ENCODE measurements at places on chromosomes 12 and 14.
A peak's percentile ranks its signal among the peaks of the same experiment; 100 is the strongest.

GRCh38 chr14:57981817-57982560 lies 116.1 kb upstream of the SLC35F4 start:
- H3K4me1 ChIP-seq, result no peaks in the 10 kb centered on the region
- H3K27ac ChIP-seq, result no peak overlapping the region
- no peaks in the 10 kb centered on the region for H3K36me3 ChIP-seq
- peaks cover 3% of the 10 kb centered on the region for H3K27me3 ChIP-seq
- DNase-seq, result no peak

GRCh38 chr12:104507672-104508071 lies 50.9 kb downstream of the CHST11 start:
- H3K27ac ChIP-seq, result peak overlapping the region; percentile 14
- peaks cover 3% of the 10 kb centered on the region for H3K36me3 ChIP-seq
- no peak overlapping the region for H3K4me3 ChIP-seq
- no peak for DNase-seq
- peaks cover 92% of the 10 kb centered on the region for H3K4me1 ChIP-seq
- no peaks in the 10 kb centered on the region for H3K27me3 ChIP-seq

- H3K4me3 ChIP-seq, result peak overlapping the region; percentile 64
- no peak for DNase-seq
- no peaks in the 10 kb centered on the region for H3K36me3 ChIP-seq
- no peaks in the 10 kb centered on the region for H3K27me3 ChIP-seq
- H3K27ac ChIP-seq, result peak overlapping the region; percentile 43
Measured at GRCh38 chr12:124869059-124869665, 5.5 kb upstream of the SCARB1 start.

DNA sequence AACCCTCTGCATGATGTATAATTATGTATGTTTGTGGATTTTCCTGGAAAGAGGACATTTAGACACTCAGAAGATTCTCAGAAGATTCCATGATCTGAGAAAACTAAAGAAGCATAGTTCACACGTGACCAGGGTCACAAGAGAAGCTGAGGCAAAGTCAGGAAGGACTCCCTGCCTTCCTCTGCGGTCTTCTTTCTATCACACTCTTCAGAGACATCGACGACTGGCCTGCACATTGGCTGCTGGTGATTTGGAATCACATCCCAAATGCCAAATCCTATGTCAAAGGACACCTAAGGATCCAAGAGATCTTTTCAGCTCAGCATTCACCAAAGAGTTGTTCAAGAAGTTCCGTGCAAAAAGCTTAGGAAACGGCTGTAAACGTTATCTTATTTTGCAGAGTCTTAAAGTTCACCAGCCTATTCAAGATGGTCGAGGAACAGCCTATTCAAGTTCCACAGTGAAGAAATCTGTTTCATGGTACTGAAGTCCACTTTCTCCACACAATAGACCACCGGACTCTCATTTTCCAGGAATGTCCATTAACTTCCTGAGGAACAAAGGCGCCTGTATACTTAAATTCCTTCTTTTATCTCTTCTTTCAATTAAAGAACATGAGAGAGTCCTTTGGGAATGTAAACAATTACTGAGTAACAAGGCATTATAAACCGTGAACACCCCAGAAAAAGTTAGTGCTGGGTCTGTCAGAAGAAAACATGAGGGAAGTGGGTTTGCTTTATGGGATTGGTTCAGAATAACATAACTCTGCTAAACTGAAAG lies 42.1 kb downstream of the IGF1 start:
- H3K27ac ChIP-seq, result no peak overlapping the region
- no peaks in the 10 kb centered on the region for H3K36me3 ChIP-seq
- no peak overlapping the region for H3K4me3 ChIP-seq
- DNase-seq, result no peak
- H3K27me3 ChIP-seq, result peaks cover 3% of the 10 kb centered on the region

DNA sequence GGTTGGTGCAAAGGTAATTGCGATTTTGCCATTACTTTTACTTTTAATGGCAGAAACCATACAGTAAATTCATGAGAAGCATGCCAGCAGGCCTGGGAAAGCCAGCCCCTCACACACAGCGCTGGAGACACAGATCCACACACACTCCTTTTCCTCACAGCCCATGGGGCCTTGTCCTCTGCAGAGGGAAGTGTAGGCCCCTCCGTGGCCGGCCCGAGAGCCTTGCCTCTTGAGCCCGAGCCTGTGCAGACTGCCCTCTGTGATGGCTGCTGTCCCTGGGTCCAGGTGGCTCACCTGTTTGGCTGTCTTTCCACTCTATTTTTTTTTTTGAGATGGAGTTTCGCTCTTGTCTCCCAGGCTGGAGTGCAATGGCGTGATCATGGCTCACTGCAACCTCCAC lies 39.3 kb downstream of the XRCC3 start:
- no peaks in the 10 kb centered on the region for H3K27me3 ChIP-seq
- H3K4me3 ChIP-seq, result no peak overlapping the region
- H3K36me3 ChIP-seq, result peaks cover 79% of the 10 kb centered on the region
- no peak for DNase-seq

- DNase-seq, result no peak
- H3K4me1 ChIP-seq, result no peaks in the 10 kb centered on the region
- H3K36me3 ChIP-seq, result no peaks in the 10 kb centered on the region
- H3K27ac ChIP-seq, result no peak overlapping the region
- no peak overlapping the region for H3K4me3 ChIP-seq
Measured at GRCh38 chr14:66129224-66129623, 356.9 kb upstream of the CCDC196 start.

GRCh38 chr14:91308337-91308736 lies 63.8 kb upstream of the GPR68 start:
- peaks cover 93% of the 10 kb centered on the region for H3K36me3 ChIP-seq
- H3K27ac ChIP-seq, result no peak overlapping the region
- no peaks in the 10 kb centered on the region for H3K27me3 ChIP-seq
- peaks cover 27% of the 10 kb centered on the region for H3K4me1 ChIP-seq
- H3K4me3 ChIP-seq, result no peak overlapping the region

- no peak overlapping the region for H3K27ac ChIP-seq
- DNase-seq, result no peak
- H3K4me1 ChIP-seq, result no peaks in the 10 kb centered on the region
- no peaks in the 10 kb centered on the region for H3K36me3 ChIP-seq
- no peaks in the 10 kb centered on the region for H3K27me3 ChIP-seq
- H3K4me3 ChIP-seq, result no peak overlapping the region
Measured at GRCh38 chr14:62546862-62547474, 498.3 kb downstream of the KCNH5 start.

DNA sequence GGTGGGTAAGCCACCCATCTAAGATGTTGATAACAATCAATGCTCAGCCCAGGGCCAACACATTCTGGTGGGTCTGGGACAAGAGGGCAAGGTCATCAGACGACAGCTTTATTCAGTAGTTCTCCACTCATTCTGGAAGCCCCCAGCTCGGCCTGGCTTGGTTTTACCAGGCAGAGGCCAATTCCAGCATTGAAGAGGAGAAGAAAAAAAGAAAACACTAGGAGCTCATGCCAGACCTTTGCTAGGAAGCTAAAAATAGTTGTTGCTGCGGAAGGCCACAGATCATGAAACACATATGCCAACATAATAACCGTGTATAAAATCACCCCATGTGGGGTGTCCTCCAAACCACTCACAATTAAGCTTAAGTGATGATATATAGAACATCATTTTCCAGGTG lies 44.4 kb downstream of the CCDC60 start:
- H3K36me3 ChIP-seq, result no peaks in the 10 kb centered on the region
- H3K4me1 ChIP-seq, result peaks cover 10% of the 10 kb centered on the region
- H3K27me3 ChIP-seq, result no peaks in the 10 kb centered on the region
- H3K4me3 ChIP-seq, result no peak overlapping the region

DNA sequence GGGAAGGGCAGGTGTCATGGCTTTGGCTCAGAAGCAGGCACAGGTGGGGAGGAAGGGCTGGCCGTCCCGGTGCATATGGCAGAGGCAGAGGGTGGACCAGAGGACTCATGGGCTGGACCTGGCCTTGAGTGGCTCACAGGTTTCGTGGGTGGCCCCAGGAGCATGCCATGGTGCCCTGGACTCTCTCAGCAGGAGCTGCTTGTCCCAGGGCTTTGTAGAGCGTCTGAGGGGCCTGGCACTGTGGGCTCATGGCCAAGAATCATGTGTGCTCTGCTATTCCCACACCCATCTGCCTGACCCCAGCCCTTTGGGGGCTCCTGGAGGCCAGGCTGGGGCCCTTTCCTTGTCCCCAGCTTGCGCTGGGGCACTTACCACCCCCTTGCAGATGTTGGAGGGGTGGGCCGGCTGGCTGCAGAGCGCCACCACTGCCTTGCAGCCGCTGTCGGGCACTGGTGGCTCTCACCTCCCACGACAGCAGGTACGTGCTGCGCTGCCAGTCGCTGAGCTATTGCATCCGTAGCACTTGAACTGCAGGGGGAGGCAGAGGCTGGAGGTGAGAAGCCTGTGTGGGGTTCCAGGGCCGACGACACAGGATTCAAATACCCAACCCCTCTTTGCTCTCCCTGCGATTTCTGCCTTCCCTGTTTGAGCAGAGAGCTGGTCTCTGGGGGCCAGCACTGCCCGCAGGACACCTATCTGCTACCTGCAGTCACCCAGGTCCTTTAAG lies 187.4 kb upstream of the PRMT8 start:
- H3K36me3 ChIP-seq, result no peaks in the 10 kb centered on the region
- peaks cover 11% of the 10 kb centered on the region for H3K4me1 ChIP-seq
- DNase-seq, result no peak
- H3K4me3 ChIP-seq, result no peak overlapping the region
- no peak overlapping the region for H3K27ac ChIP-seq
- H3K27me3 ChIP-seq, result peaks cover 24% of the 10 kb centered on the region

GRCh38 chr14:37246427-37246829 lies 48.7 kb downstream of the MIPOL1 start:
- no peak overlapping the region for H3K27ac ChIP-seq
- no peaks in the 10 kb centered on the region for H3K36me3 ChIP-seq
- H3K4me3 ChIP-seq, result no peak overlapping the region

GRCh38 chr12:46934374-46935111 lies 108.7 kb upstream of the SLC38A4 start:
- peaks cover 17% of the 10 kb centered on the region for H3K27me3 ChIP-seq
- no peak overlapping the region for H3K4me3 ChIP-seq
- no peaks in the 10 kb centered on the region for H3K4me1 ChIP-seq
- H3K36me3 ChIP-seq, result no peaks in the 10 kb centered on the region
- no peak for DNase-seq

DNA sequence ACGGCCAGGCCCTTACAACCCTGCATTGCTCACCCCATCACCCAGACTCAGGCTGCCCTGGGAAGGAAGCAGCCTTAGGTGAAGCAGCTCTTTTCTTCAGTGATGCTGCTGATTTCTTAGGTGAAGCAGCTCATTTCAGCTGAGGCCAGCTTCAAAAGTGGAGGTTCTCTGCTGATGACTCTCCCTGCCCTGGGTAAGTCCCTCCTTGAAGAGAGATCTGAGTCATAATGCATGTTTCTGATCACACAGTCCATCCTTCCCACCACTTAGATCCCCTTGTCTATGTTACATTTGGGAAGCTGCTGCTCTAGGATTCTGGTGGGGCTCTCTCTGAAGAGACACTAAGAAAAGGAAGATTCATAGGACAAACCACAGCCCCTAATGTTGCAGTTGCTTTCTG lies 17.2 kb upstream of the ZNF140 start:
- H3K27me3 ChIP-seq, result no peaks in the 10 kb centered on the region
- no peak overlapping the region for H3K4me3 ChIP-seq
- no peak overlapping the region for H3K27ac ChIP-seq
- no peaks in the 10 kb centered on the region for H3K4me1 ChIP-seq

DNA sequence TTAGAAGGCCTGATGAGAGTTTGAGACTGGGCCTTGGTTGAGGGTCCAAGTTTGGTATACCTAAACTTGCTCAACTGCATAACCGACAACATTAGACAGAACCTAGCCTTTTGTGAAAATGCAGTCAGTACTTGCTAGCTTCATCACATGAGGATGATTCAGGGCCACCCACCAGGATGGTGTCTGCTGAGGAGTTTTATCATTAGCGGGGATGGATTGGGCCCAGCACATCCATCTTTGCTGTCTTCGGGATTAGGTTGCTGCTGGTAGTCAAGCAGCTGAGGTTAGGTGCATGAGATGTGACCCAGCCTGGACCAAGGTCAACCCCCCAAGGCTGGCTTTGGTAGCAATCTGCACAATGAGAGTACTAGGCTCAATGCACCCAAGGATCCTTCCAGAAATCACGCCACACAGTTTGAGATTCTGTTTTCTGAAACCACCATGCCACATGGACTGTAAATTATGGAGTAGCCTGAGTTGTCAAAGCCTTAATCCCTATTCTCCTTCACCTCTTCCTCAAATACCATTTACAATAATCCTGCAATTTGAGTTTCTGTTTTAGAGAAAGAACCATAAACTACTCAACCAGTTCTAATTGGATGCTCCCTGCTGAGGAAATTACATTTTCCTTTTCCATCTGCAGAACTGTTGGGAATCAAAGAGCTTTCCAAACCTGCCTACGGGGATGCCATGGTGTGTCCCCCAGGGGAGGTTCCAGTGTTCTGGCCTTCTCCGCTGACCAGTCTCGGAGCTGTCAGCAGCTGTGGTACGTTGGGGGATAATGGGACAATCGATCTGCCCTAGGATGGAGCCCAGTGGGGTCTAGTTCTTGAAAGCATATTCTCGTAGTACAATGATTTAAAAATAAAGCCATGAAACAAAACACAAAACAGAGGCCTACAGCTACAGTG lies 61.7 kb downstream of the DGLUCY start:
- H3K27ac ChIP-seq, result no peak overlapping the region
- no peaks in the 10 kb centered on the region for H3K27me3 ChIP-seq
- no peak overlapping the region for H3K4me3 ChIP-seq
- H3K36me3 ChIP-seq, result peaks cover 50% of the 10 kb centered on the region
- no peak for DNase-seq

- DNase-seq, result no peak
- no peaks in the 10 kb centered on the region for H3K36me3 ChIP-seq
- no peak overlapping the region for H3K4me3 ChIP-seq
- H3K4me1 ChIP-seq, result no peaks in the 10 kb centered on the region
- H3K27me3 ChIP-seq, result peaks cover 10% of the 10 kb centered on the region
- H3K27ac ChIP-seq, result no peak overlapping the region
Measured at GRCh38 chr14:104515811-104516780, 63.5 kb upstream of the C14orf180 start.

GRCh38 chr12:80838708-80839107 lies 99.0 kb downstream of the LIN7A start:
- H3K4me1 ChIP-seq, result no peaks in the 10 kb centered on the region
- H3K4me3 ChIP-seq, result no peak overlapping the region
- no peaks in the 10 kb centered on the region for H3K27me3 ChIP-seq
- DNase-seq, result no peak

GRCh38 chr12:56425193-56425592 lies 24.0 kb downstream of the TIMELESS start:
- H3K27me3 ChIP-seq, result no peaks in the 10 kb centered on the region
- H3K4me3 ChIP-seq, result no peak overlapping the region
- DNase-seq, result no peak
- peaks cover 71% of the 10 kb centered on the region for H3K36me3 ChIP-seq
- no peaks in the 10 kb centered on the region for H3K4me1 ChIP-seq
- no peak overlapping the region for H3K27ac ChIP-seq

- no peak overlapping the region for H3K4me3 ChIP-seq
- peaks cover 23% of the 10 kb centered on the region for H3K4me1 ChIP-seq
- H3K27me3 ChIP-seq, result no peaks in the 10 kb centered on the region
- H3K27ac ChIP-seq, result no peak overlapping the region
Measured at GRCh38 chr14:57259672-57260071, 9.0 kb downstream of the EXOC5 start.

- H3K4me1 ChIP-seq, result peaks cover 41% of the 10 kb centered on the region
- H3K4me3 ChIP-seq, result peak overlapping the region; percentile 87
Measured at GRCh38 chr12:112124918-112125249, 476 bp upstream of the TRAFD1 start.
